H4 (cell line): ENCODE measurements at places on chromosomes 13 and 19.

- DNase-seq, result no peak
Measured at GRCh38 chr13:103218253-103218652, 152.0 kb upstream of the SLC10A2 start.

GRCh38 chr13:51137250-51137649, 26.2 kb upstream of the C13orf42 start:
- DNase-seq, result no peak

DNA sequence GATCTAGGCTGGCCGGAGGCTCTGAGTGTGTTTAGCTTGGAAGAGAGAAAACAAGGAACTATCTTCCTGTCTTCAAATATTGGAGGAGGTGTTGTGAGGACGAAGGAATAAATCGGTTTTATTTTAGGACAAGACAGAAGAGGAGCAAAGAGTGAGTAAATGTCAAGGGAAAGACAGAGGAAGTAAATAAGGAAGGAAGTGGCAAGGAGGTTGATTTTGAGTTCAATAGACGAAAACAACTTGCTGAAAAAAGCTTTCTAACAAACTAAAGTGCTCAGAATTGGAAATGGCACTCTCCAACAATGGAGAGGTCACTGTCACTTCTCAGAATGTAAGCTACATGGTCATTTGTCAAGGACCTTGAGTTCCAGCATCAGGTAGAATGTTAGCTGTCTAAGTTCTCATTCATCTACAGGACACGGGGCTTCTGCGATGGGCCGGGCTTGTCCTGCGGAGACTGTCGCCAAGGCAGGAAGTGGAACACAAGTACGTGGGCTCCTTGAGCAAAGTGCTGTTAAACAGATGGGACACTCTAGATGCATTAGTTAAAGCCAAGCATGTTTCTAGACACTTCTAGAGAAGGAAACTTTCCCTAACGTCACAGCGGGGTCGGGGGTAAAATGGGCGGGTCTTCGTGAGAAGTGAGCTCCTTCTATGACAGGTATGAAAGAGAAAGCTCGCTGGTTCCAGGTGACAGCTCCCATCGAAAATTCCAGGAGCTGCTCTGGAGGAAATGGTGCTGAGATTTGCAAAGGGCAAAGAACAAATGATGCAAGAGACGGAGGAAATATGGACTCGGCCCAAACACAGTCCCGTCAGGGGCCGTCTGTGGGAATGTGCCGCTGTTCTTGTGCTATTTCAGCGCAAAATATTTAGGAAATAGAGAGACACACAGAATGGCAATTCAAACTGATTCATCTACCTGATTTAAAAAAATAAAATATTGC, 103.9 kb upstream of the UBL3 start:
- DNase-seq, result no peak

DNA sequence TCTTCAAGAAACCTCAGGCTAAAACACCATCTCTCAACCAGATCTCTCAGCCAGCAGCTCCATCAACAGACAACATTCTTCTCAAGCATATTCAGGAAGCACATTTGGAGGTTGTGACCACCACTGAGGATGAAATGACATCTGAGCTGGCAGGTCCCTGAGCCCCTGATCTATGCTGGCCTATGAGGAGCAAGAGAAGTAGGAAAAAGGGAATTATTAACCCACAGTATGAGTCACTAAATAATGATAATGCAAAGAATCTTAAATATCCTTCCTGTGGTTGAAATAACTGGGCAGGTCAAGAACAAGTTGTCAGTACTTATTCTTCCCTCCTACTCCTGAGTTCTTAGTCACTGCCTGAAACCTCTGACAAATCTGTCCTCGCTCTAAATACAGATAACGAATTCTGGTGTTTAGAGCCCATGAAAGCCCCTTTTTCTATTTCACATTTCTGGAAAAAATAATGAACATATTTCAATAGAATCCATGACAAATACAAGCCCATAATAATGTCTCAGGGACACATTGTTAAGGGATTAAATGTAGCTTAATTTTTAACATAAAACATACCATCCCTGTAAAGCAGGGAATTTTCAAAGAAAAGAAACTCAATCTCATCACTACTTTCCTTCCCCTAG, 225.8 kb upstream of the IRS2 start:
- DNase-seq, result peak; percentile 79

DNA sequence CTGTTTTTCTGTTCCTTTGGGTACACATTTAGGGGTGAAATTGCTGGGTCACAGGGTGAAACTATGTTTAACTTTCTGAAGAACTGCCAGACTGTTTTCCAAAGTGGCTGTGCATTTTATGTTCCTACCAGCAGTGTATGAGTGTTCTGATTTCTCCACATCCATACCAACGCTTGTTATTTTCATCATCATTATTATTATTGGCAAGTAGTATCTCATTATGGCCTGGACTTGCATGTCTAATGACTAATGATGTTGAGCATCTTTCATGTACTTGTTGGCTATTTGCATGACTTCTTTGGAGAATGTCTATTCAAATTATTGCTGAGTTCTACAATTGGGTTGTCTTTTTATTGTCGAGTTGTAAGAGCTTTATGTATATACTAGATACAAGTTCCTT, 321.8 kb upstream of the HTR2A start:
- no peak for DNase-seq

DNA sequence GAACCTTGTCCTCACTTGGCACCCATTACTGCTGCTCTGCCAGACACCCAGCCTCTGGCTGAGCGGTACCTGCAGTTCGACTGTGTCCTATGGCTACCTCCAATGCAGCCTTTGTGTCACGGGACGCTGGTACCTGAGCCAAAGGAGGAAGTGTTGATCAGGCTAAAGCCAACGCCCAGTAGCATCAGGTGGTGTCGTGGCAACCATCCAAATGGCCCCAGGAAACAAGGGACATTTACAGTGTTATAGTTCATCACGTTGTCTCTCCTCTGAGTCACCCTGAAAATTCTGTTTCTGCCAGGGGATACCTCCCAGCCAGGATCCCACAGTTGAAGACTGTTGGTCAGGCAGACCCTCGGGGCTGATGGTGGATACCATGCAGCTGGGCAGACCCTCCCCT, 10.1 kb downstream of the RHPN2 start:
- DNase-seq, result no peak

- DNase-seq, result no peak
Measured at GRCh38 chr19:50820549-50821247, 2.9 kb downstream of the KLK1 start.

DNA sequence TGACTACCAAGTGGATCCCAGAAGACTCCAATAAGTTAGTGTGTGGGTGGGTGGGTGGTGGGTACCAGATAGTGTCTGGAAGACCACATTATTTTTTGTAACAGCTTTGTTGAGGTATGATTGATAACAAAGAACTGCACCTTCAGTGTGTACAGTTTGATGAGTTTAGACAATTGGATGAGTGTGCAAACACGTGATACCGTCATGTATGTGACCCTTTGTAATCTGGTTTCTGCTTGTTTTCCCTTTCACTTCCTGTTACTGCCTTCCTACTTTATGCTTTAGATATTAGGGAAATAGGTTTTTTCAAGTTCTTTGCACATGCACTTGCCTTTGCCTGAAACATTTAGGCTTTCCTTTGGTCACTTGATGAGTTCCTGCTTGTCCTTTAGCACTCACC, 8.5 kb downstream of the RPL21 start:
- DNase-seq, result no peak

GRCh38 chr19:33674626-33675367, 53.0 kb downstream of the CHST8 start:
- no peak for DNase-seq

DNA sequence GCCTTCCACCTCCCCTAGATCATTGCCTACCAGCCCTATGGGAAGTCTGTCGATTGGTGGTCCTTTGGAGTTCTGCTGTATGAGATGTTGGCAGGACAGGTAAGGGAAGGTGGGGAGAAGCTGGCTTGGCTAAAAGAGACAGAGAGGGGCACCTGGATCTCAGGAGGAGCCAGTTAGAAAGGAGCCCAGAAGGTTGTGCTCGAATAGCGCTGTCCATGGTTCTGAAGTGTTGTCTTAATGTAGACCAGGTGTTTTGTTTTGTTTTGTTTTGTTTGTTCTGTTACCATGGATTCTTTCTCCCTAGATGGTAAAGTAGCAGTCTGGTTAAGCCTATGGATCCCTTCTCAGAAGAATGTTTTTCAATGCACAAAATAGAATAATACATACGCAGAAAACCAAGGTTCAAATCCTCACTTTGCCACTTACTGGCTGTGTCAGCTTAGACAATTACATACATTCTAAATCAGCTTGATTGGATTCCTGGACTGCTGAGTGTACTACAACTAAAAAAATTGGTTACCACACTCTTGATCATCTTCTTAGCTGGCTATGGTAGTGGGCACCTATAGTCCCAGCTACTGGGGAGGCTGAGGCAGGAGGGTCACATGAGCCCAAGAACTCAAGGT, 5.9 kb upstream of the CACNG7 start:
- no peak for DNase-seq
